ENCODE measurements at places on chromosomes 7 and 10.

- no peak for DNase-seq
Measured at GRCh38 chr7:3283130-3283704, 17.8 kb upstream of the SDK1 start.

DNA sequence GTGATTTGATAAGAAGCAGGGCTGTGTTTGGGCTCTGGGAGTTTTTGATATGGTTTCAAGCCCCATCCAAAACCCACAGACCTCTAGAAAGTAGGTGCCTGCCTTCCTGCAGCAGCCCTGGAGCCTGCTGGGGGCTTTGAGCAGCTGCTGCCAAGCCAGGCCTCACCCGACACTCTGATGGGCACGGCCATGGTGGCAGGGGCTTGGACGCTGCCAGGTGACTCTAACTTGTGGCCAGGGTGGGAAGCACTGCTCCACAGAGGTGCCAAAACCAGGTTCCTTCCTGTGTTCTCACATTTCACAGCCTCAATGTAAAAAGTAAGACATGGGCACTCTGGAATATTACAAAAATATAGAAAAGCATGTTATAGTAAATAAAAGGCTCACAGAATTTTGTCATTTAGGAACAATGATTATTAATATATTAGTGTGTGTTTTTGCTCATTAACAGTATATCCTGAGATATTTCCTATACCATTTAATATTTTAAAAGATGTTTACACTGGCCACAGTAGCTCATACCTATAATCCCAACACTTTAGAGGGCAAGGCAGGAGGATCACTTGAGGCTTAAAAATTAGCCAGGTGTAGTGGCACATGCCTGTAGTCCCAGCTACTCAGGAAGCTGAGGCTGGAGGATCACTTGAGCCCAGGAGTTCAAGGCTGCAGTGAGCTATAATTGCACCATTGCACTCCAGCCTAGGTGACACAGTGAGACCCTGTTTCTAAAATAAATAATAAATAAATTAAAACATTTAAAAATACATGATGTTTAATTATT is 95.1 kb downstream of the EGFR start:
- DNase-seq, result no peak

DNA sequence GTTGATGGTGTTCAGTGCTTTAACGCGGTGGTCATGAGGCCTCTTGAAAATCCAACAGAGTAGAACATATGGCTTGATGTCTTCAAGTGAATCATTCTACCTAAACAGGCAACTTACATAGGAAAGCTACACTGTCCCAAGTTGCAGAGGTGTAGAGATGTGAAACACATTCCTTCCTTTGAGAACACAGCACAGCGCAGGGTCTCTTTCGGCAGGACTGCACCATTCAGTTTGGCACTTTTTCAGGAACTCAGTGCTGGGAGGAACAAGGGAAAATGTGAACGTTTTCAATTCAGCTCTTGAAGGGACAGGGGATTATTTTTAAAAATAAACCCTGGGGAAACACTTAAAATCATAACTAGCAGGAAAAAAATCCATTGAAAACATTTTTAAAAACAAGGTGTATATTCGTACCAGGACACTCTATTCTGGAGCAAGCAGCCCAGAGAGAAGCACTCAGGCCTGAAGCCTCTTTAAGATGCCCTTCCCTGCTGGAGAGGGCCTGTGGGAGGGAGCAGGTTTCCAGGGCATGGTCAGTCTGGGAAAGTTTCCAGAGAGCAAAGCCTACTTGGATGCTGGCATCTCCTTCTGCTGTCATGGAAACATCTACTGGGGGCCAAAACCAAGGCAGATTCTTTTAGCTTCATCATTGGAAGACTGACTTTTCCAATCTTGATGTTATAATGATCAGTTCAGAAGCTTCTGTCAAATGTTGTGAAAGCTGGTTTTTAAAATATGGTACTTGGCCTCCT is 60.4 kb upstream of the NPVF start:
- no peak for DNase-seq

DNA sequence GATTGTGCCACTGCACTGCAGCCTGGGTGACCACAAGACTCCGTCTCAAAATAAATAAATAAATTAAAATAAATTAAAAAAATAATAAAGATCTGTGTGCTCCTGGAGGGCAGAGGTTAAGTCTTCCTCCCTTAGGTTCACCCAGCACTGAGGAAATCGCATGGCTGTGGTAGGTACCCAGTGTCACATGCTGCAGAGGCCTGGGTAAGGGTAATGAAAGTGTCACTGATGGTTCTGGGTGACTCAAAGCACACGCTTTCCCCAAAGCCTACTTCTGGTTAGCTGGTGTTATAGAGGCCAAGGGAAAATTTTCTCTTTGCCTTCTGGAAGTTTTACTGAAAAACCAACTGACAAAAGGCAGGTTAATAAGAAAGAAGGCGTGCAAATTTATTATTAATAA is 88.8 kb upstream of the ITGB1 start:
- DNase-seq, result no peak

GRCh38 chr7:47145186-47145725 is 436.7 kb downstream of the TNS3 start:
- DNase-seq, result no peak

DNA sequence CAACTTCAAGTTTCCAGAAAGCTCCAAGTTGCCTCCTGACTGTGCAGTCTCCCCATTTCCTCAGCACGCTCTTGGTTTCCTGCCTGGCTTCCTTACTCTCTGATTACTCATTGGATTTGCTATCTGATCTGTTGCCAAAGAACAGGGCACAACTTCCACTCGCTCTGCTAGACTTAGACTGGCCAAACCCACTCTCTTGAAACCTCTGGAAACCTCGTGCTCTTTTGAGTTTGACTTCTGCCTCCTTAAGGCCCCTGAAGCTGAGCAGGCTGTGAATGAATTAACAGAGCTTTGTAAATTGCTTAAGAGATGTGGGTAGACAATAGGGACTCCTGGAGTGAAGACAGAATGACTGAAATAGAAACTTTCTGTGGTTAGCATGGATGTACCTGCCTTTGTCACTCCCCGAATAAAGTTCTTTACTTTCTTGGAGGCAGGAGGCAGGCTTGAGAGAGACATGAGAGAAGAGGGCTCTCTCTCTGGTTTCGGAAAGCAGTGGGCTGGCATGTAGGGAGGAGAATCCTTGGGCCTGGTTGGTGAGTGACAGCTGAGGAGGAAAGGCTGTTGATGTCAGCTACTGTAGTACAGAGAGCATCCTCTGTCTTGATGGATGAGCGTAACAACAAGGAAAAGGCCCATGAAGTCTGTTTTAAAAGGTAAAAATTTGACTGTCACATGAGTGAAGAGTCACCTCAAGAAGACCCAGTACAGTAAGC is 70.8 kb downstream of the CHN2 start:
- no peak for DNase-seq

GRCh38 chr10:102431452-102432124 is 786 bp downstream of the CUEDC2 start:
- DNase-seq, result no peak

GRCh38 chr7:4040109-4040928 is 641.8 kb upstream of the FOXK1 start:
- DNase-seq, result no peak

DNA sequence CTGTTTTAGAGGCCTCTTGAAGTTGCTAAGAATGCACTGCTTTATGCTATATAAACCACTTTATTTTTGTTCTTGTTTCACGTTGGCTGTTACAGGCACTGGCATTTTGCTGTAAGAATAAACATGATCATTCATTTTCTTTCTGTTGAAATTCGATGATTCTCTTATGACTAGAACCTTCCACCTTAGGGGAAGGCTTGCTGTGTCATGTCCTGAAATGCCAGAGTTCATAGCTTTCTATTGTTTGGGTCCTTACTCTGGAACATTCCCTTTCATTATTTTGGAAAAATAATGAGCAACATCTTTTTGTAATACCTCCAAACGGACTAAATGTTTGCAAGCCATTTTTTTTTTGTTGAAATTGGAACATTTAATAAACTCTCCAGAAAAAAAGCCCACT is 495.1 kb upstream of the POT1 start:
- no peak for DNase-seq

DNA sequence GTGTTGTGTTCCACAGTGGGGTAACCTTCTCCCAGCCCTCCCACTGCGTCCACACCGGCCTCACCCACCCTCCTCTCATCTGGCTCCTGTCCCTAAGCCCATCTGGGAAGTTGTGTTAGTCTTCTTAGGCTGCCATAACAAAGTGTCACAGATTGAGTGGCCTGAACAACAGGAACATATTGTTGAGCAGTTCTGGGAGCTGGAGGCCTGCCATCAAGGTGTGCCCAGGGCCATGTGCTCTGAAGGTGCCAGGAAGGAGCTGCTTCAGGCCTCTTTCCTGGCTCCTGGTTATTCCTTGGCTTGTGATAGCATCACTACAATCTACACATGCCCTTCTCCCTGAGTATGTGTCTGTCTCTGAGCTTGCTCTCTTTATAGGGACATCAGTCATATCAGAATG is 327.6 kb upstream of the COBL start:
- no peak for DNase-seq

DNA sequence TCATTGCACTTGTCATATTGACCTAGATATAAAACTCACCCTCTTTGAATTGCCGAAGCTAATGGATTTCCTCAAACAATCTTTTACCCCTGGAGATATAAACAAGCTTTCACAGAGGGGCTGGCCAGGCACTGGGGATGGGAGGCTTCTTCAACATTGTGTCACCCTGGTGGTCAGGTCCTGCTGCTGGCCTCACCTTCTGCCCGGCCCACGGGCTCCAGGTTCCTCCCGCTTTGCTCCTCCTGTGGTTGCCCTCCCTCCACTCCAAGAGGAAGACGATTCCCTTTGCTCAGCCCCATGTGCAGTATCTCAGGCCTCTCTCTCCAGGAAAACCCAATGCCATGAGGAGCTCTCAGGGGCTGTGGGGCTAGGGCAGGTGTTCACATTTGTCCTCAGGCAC is 118.1 kb upstream of the ADCY1 start:
- no peak for DNase-seq

DNA sequence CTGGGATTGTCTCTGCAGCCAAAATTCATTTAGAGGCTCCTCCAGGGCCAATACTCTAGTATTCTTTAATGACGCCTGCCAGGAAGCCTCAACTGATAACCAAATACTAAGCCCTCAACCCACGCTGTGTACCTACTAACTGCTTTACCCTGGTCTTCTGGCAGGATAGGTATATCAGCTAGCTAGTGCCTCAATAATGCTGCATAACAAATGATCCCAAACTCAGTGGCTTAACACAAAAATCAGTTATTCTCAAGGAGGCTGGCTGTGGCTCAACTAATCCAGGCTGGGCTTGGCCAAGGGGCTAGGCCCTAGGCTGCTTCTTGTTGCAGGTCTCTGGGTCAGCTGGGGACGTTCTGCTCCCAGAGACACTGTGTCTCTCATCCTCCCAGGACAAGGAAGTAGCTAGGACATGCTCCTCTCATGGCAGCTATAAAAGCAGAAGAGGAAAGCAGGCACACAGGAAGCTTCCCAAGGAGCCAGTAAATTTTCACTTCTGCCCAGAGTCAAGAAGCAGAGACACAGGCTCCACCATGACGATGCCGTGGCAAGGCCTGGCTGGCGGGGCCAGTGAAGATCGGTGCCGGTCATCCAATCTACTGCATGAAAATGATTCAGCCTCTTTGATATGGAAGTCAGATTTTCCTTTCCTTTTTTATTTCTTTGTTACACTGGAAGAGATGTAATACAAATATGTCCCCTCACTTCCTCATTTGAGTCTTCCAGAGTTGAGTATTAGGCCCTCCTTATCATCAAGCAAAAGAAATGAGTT is 28.6 kb upstream of the COL13A1 start:
- no peak for DNase-seq

DNA sequence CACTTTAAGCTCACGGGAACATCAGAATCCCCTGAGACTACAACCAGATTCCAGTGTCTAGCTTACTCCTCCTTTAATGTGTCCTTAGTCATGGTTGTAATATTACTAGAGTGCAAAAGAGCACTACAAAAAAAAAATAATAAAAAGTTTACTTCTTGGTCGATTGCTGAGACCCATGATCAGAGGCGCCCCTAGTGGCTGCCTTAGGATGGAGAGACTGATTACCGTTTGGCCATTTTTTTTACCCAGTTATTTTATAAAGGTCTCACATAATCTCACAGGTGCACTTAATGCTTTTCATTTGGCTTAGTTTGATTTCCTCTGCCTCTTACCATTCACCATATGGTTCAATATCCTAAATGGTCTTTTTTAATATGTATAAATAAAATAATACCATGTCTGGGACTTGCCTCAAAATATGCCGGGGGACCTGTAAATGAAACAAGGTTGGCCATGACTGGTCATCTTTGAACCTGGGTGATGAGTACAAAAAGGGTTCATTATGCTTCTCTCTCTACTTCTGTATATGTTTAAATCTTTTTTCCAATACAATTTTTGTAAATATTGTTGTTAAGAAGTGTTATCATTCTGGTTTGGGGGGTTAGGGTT is 331.5 kb upstream of the NFE2L3 start:
- no peak for DNase-seq

DNA sequence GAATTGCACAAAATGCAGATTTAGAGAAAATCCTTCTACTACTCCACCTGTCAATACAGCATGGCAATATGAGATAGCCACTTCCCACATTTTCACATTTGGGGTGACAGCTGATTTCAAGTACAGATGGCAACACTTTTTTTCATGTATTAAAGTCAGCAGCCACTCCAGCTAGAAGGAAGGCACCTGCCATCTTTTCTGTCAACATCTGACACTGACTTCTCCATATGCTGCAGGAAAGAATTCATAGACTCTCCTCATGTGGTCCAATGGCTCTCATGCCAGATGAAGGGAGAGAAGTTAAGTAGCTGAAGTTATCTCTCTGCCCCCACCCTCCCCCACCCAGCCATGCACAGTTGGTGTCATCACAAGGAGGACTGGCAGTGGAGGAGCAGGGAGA is 912.0 kb downstream of the SORCS1 start:
- no peak for DNase-seq

DNA sequence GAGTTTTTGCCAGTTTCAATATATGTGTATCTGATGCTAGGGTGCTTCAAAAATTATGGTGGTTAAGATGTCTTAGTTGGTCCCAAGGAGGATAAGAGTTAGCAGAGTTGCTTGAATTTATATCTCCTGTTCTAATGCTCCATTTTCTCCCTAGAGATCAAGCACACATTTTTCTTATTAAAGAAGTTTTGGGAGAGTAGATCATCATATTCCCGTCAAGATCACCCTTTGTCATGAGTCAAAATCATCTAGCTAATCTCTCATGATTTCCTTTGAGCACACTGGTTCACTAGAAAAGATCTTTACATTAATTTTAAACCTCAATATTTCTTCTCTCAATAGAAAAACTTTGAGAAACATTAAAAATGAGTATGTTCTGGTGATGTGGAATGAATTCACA is 429.9 kb upstream of the SEMA3A start:
- no peak for DNase-seq

DNA sequence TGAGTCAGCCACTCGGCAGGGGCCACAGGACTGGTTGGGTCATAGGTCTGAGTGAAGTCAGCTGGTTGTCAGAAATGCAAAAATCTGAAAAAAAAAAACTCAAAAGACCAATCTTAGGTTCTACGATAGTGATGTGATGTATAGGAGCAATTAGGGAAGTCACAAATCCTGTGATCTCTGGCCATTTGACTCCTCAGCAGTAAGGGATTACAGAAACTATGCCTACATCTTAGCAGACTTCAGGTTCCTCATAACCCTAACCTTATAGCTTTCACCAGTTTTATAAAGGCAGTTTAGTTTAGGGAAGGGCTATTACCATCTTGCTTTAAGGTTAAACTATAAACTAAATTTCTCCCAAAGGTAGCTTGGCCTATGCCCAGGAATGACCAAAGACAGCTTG is 163.1 kb upstream of the HGF start:
- no peak for DNase-seq
